ENCODE measurements at places on chromosomes 3 and 15. TPM values are rescaled to one million over a fixed set of nuclear protein-coding genes. Genes with fewer than 3 reads are reported as not detected.

GRCh38 chr3:127252446-127252845 is 35.4 kb downstream of the PRR20G start:
- no peaks in the 10 kb centered on the region for H3K27me3 ChIP-seq
- H3K36me3 ChIP-seq: no peaks in the 10 kb centered on the region
- no peak for DNase-seq
- H3K4me3 ChIP-seq: no peak overlapping the region
- H3K27ac ChIP-seq: no peak overlapping the region
- no peaks in the 10 kb centered on the region for H3K4me1 ChIP-seq

- no peaks in the 10 kb centered on the region for H3K36me3 ChIP-seq
- H3K4me3 ChIP-seq: no peak overlapping the region
- no peak overlapping the region for H3K27ac ChIP-seq
Observed at GRCh38 chr3:33488683-33489082, 48.5 kb upstream of the UBP1 start.

Gene ADGRG7
- 0.21 TPM for total RNA-seq

DNA sequence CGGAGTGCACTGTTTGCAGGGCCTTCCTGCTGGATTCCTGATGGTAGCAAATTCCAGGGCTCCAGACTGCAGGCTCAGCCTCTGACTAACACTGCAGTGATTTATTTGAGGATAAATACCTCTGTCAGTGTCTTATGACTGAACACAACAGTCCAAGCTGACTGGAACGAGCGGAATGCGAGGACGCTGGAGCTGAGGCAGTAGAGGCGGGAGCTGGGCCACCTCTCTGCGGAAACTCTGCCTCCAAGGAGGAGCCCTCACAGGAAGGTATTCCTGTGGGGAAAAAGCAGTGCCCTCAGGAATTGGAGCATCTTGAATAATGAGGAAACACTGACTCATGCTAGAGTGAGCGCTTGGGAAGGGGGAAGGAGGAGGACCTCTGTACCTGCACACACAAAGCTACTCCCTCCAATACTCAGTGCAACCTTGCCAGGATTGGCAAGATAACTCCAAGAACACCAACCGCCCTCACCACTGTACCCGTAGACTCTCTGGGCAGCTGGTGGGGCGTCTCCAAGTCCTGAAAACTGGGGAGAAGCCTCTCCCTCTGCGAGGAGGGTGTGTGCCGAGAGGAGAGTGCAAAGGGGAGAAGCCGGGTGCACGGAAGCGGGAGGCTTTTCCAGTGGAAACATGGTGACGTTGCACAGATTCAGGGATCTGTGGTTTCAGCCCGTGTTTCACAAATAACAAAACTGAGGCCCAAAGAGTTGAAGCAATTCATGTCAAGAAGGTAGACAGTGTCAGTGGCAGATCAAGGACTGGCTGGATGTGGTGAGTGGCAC is 43.0 kb downstream of the VGLL4 start:
- H3K4me1 ChIP-seq: peaks cover 29% of the 10 kb centered on the region
- no peak overlapping the region for H3K4me3 ChIP-seq
- H3K27ac ChIP-seq: peak overlapping the region; percentile 86
- no peaks in the 10 kb centered on the region for H3K36me3 ChIP-seq
- DNase-seq: peak; percentile 80
- H3K27me3 ChIP-seq: no peaks in the 10 kb centered on the region

- peak overlapping the region; percentile 76 for H3K27ac ChIP-seq
- no peaks in the 10 kb centered on the region for H3K27me3 ChIP-seq
- peak overlapping the region; percentile 91 for H3K4me3 ChIP-seq
Observed at GRCh38 chr15:69161079-69161877, 843 bp downstream of the GLCE start.

GRCh38 chr3:113193719-113194118 is 17.6 kb upstream of the BOC start:
- H3K27me3 ChIP-seq: no peaks in the 10 kb centered on the region
- no peak overlapping the region for H3K4me3 ChIP-seq

Gene LSMEM2
- 0.90 TPM for total RNA-seq

DNA sequence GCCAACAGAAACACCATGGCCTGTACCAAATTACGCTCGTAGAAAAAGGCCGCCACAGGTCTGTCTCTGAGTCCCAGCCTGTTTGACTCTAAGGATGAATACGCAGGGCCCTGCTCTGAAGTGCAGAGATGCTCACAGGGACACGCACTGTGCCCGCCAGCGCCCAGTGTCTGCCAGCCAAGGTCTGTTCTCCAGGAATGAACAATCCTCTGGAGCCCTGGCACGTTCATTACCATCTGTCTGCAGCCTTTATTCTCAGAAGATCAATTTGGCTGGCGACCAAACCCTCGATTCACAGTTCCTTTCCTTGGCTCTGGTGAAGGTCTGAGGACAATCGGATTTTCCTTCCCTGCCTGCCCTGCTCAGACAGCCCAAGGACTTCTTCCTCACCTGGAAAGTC is 66.3 kb downstream of the NIPA2 start:
- H3K27ac ChIP-seq: no peak overlapping the region
- H3K4me3 ChIP-seq: no peak overlapping the region
- H3K27me3 ChIP-seq: no peaks in the 10 kb centered on the region
- no peak for DNase-seq
- no peaks in the 10 kb centered on the region for H3K36me3 ChIP-seq

Data from uterus (tissue), 4 donors.